ENCODE measurements at places on chromosomes 3 and 15. TPM values are rescaled to one million over a fixed set of nuclear protein-coding genes. Genes with fewer than 3 reads are reported as not detected.
A peak's percentile ranks its signal among the peaks of the same experiment; 100 is the strongest.

GRCh38 chr3:173876476-173876875 lies 478.9 kb downstream of the NLGN1 start:
- DNase-seq, result no peak

DNA sequence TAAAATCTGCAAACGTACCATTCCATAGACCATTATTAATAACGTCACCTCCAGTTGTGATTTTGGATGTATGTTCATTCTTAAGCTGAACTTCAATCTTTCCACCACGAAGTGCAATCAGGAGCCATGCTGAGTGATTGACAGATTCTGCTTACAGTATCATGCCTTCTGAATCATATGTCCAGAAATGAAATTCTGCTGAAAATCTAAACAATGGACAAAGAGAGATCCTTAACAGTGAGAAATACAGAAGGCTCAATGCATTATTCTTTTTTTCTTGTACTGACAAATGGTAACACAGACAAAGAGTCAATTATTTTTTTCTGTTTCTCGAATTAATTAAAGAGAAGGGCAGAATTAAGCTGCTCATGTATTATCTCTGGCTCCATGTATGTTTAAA lies 1114.5 kb downstream of the EPHA3 start:
- no peak for DNase-seq

- DNase-seq, result no peak
These were observed 431.2 kb downstream of the LPP start for GRCh38 chr3:188584958-188585689.

DNA sequence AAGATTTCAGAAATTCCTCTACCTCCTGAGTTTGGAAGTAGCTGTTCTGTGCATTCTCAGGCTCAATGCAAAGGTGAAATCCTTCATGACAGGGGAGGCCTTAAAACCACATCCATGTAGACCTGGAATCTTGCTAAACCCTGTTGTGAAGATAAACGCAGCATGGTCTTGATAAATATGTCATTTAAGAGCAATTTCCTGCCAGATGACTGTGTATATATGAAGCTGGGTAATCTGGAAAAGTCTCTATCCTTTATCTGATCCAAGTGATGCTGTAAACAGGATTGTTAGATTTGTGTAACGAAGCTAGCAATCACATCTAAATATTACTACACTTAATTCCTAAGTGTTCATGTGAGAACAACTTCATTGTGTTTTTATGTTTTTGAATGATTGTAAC lies 9.1 kb downstream of the MCTP2 start:
- no peak for DNase-seq

GRCh38 chr3:105354429-105354828 lies 12.3 kb upstream of the ALCAM start:
- DNase-seq, result no peak

GRCh38 chr3:127011270-127011992 lies 28.5 kb downstream of the PLXNA1 start:
- DNase-seq, result peak; percentile 76

DNA sequence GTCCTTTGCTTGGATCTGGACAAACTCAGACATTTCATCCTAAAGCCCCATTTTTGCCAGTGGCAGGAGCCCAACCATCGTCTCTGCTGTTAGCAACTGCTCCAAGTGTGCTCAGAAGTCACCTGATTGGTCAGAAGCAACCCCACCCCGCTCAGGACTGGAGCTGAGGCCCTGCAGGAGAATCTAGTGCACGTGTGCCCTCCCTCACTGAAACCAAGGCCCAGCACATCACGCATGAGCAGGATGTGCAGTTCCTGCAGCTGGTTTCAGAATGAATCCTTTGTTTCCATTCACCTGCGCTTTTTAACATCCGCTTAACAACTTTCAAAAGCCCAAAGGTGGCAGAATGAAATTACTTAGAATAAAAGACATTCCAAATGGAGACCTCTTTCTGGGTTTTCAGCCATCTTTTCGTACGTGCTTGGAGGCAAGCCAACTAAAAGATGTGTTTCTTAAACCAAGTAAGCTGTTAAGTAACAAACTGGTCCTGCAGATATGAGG lies 81.2 kb downstream of the SRGAP3 start:
- DNase-seq, result no peak

GRCh38 chr3:190721330-190721729 lies 141.2 kb downstream of the GMNC start:
- DNase-seq, result no peak

GRCh38 chr3:159739969-159740368 lies 248.7 kb upstream of the IL12A start:
- no peak for DNase-seq

GRCh38 chr3:11878837-11879236 lies 32.2 kb upstream of the TAMM41 start:
- DNase-seq, result no peak

The STRIT1 gene
- 0.14 TPM for polyA plus RNA-seq

The LMAN1L gene
- polyA plus RNA-seq, result 84.7 TPM

The CACNA2D2 gene
- 25.7 TPM for polyA plus RNA-seq

The AADACL2 gene
- 0.05 TPM for polyA plus RNA-seq

The PROS1 gene
- polyA plus RNA-seq, result 48.3 TPM

The HRG gene
- not detected for polyA plus RNA-seq

The CAMK2N2 gene
- polyA plus RNA-seq, result 0.07 TPM

The SYNPR gene
- polyA plus RNA-seq, result 3.8 TPM
